ENCODE measurements at places on chromosomes 4 and X. TPM values are rescaled to one million over a fixed set of nuclear protein-coding genes. Genes with fewer than 3 reads are reported as not detected.

- no peak overlapping the region for H3K27ac ChIP-seq
- H3K36me3 ChIP-seq = no peaks in the 10 kb centered on the region
- H3K4me3 ChIP-seq = no peak overlapping the region
- DNase-seq = no peak
These were observed 111.9 kb downstream of the STOX2 start for GRCh38 chr4:184016759-184017668.

GRCh38 chr4:48645225-48645794 is 134.8 kb downstream of the FRYL start:
- no peaks in the 10 kb centered on the region for H3K4me1 ChIP-seq
- H3K27me3 ChIP-seq = no peaks in the 10 kb centered on the region
- no peak for DNase-seq
- H3K27ac ChIP-seq = no peak overlapping the region
- no peaks in the 10 kb centered on the region for H3K36me3 ChIP-seq
- no peak overlapping the region for H3K4me3 ChIP-seq

Gene PSAPL1
- 14.3 TPM for total RNA-seq

- DNase-seq = no peak
- H3K36me3 ChIP-seq = no peaks in the 10 kb centered on the region
- H3K27ac ChIP-seq = no peak overlapping the region
- H3K4me1 ChIP-seq = 0 out of 2 replicates have a peak, but pooled peaks cover 4% of the 10 kb centered on the region
- H3K27me3 ChIP-seq = no peaks in the 10 kb centered on the region
These were observed 127.3 kb downstream of the NEK1 start for GRCh38 chr4:169485086-169485485.

DNA sequence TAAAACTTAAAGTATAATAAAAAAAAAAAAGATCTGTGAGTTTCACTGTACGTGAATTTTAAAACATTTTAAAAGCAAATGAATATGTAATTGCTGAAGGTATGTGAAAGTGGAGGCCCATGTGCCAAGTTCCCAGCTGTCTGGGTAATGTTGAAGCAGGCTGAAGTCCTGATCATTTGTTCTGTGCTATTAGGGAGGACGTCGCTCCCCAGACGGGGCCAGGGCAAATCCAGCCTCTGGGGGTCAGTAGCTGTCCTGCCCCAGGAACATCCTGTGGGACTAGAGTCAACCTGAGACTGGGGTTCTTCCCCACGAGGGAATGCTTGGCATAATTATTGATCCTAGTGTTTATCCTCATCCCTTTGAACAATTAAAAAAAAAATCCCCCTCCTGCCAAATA is 48.8 kb downstream of the PDE5A start:
- H3K4me3 ChIP-seq = no peak overlapping the region
- no peaks in the 10 kb centered on the region for H3K36me3 ChIP-seq
- no peak overlapping the region for H3K27ac ChIP-seq

Gene SERTM2
- total RNA-seq = 1.1 TPM

GRCh38 chrX:96791559-96791958 is 92.1 kb upstream of the RPA4 start:
- no peak overlapping the region for H3K27ac ChIP-seq
- no peaks in the 10 kb centered on the region for H3K27me3 ChIP-seq
- no peak overlapping the region for H3K4me3 ChIP-seq
- no peaks in the 10 kb centered on the region for H3K4me1 ChIP-seq

DNA sequence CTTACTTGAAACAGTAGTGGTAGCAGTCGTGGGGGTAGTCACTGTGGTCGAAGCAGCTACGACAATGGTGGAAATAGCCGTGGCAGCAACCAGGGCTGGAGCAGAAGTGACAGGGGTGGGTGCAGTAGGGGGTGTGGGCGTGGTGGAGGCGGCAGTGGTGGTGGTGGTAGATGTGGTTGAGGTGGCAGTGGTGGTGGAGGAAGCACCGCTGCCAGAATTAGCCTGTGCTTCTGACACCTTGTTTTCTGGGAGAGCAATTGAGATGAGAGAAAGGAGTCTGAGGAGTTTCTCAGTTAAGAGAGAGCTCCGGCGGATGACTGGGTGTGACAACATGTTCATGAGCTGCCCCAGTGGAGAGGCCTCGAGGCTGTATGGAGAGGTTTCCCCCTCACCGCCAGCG is 113.5 kb upstream of the HSD17B10 start:
- H3K36me3 ChIP-seq = no peaks in the 10 kb centered on the region
- no peak for DNase-seq
- no peaks in the 10 kb centered on the region for H3K27me3 ChIP-seq
- H3K4me3 ChIP-seq = no peak overlapping the region

DNA sequence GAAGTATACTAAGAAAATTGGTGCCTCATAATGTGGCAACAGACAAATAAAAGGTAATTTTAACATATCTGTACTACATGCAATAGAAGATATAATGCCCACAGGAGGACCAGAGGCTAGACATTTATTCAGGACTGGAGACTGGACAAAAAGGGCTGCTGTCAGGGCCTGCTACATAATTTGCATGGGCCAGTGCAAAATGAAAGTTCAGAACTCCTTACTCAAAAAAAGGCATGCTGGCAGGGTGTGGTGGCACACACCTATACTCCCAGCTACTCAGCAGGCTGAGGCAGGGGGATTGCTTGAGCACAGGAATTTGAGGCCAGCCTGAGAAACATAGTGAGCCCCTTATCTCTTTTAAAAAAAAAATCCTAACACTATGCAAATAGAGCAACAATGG is 12.4 kb upstream of the MAOA start:
- H3K27ac ChIP-seq = no peak overlapping the region
- no peaks in the 10 kb centered on the region for H3K36me3 ChIP-seq
- H3K27me3 ChIP-seq = no peaks in the 10 kb centered on the region

DNA sequence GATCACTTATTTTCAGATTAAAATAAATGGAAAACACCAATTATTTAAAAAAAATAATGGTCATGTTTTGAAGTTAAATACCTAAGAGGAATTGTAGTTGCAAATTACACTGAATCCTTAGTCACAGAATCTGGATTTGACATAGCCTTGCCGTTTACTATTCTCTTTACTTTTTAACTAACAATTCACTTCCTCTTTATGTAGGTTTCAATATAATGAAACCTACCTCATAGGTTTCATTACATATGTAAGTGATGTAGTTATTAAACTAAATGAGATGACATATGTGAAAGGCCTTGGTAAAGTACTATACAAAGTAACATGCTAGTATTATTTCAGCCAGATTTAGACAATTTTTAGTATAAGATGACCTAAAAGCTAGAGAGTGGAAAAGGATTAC is 6.5 kb downstream of the SPP1 start:
- DNase-seq = no peak
- H3K36me3 ChIP-seq = no peaks in the 10 kb centered on the region
- no peak overlapping the region for H3K4me3 ChIP-seq
- H3K27ac ChIP-seq = no peak overlapping the region
- H3K4me1 ChIP-seq = no peaks in the 10 kb centered on the region

- no peak for DNase-seq
- H3K4me1 ChIP-seq = no peaks in the 10 kb centered on the region
- no peaks in the 10 kb centered on the region for H3K27me3 ChIP-seq
- H3K36me3 ChIP-seq = no peaks in the 10 kb centered on the region
- H3K4me3 ChIP-seq = peak overlapping the region; percentile 63
- peak overlapping the region; percentile 59 for H3K27ac ChIP-seq
These were observed 393 bp downstream of the SH3KBP1 start for GRCh38 chrX:19886883-19887531.

Gene PLK4
- 31.1 TPM for total RNA-seq

Gene INTU
- total RNA-seq = 3.0 TPM

GRCh38 chr4:8307121-8307520 is 37.6 kb downstream of the HTRA3 start:
- no peak overlapping the region for H3K27ac ChIP-seq
- no peak overlapping the region for H3K4me3 ChIP-seq
- peaks cover 5% of the 10 kb centered on the region for H3K4me1 ChIP-seq

DNA sequence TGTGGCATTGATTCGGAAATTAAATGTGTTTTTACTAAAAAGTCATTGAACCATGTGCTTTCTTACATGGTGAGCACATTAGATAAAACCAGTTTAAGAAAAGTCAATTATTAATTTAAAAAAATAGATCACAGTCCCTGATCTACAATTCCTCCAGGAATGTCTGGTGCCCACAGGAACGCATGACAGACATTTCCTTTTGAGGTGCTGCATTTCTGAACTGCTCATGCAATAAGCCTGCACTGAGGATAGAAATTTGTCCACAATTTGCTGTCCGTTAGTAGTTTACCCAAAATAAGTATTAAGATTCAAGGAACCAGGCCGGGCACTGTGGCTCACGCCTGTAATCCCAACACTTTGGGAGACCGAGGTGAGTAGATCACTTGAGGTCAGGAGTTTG is 8.2 kb upstream of the ADAMTS3 start:
- DNase-seq = no peak
- H3K4me1 ChIP-seq = no peaks in the 10 kb centered on the region
- H3K27me3 ChIP-seq = no peaks in the 10 kb centered on the region
- no peaks in the 10 kb centered on the region for H3K36me3 ChIP-seq
- H3K4me3 ChIP-seq = no peak overlapping the region

GRCh38 chr4:60452266-60452665 is 747.9 kb upstream of the ADGRL3 start:
- no peak overlapping the region for H3K4me3 ChIP-seq
- no peaks in the 10 kb centered on the region for H3K27me3 ChIP-seq
- H3K4me1 ChIP-seq = no peaks in the 10 kb centered on the region
- DNase-seq = no peak
- H3K36me3 ChIP-seq = no peaks in the 10 kb centered on the region

Gene TENM3
- total RNA-seq = 94.7 TPM

GRCh38 chrX:72100824-72101351 is 30.8 kb downstream of the RTL5 start:
- no peaks in the 10 kb centered on the region for H3K27me3 ChIP-seq
- no peak overlapping the region for H3K4me3 ChIP-seq
- DNase-seq = no peak
- H3K4me1 ChIP-seq = no peaks in the 10 kb centered on the region
- no peak overlapping the region for H3K27ac ChIP-seq

GRCh38 chr4:92111493-92111892 is 192.3 kb upstream of the GRID2 start:
- H3K4me3 ChIP-seq = no peak overlapping the region
- H3K27ac ChIP-seq = no peak overlapping the region
- no peak for DNase-seq
- no peaks in the 10 kb centered on the region for H3K36me3 ChIP-seq
- H3K27me3 ChIP-seq = no peaks in the 10 kb centered on the region

Gene PUDP
- 57.5 TPM for total RNA-seq

DNA sequence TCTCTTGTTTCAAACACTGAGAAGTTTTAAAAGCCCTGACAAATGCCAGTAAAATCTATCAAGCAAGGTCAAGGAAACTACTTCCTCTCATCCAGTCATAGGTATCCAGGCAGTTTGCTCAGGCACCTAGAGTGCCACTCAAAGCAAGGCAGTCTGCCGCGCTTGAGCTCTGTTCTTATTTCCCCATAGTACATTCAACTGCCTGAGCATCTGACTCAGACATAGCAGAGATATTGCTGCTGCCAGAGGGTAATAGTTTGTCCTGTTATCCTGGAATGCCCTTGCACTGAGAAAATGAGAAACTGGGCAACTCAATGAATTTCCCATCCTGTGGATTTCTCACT is 16.1 kb upstream of the ATP8A1 start:
- H3K4me3 ChIP-seq = no peak overlapping the region
- H3K27ac ChIP-seq = no peak overlapping the region
- no peak for DNase-seq
- no peaks in the 10 kb centered on the region for H3K4me1 ChIP-seq
- H3K36me3 ChIP-seq = no peaks in the 10 kb centered on the region

Gene GABRE
- total RNA-seq = 40.4 TPM

- no peak overlapping the region for H3K27ac ChIP-seq
- no peaks in the 10 kb centered on the region for H3K4me1 ChIP-seq
- H3K4me3 ChIP-seq = no peak overlapping the region
- DNase-seq = no peak
These were observed 96.1 kb downstream of the ARHGAP24 start for GRCh38 chr4:85571008-85571407.

DNA sequence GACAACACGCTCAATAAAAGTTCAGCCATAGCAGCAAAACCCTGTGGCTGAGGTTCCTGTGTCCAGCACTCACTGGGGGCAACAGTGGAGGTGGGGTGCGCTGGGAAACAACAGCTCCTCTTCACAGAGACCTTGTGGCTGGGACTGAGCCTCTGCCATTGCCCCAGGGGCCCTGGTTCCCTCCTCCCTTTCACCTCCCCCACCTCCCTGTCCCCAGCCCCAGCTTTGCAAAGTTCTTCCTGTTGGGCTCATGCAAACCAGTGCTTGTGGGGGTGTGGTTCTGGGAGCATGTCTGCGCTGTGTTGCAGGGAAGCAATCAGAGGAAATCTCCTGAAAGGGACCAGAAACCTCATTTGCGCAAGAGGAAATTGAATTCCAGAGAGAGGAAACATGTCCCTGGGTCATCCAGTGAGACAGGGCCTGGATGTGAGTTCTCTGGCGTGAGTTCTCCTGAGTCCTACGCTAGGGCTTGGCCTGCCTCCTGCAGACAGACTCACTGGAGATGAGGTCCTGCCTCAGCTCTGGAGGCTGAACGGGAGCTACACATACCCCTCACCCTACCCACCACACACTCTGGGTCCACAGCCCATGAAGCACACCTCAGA is 7.4 kb downstream of the FATE1 start:
- H3K4me1 ChIP-seq = no peaks in the 10 kb centered on the region
- no peak for DNase-seq
- no peaks in the 10 kb centered on the region for H3K27me3 ChIP-seq
- H3K36me3 ChIP-seq = no peaks in the 10 kb centered on the region
- no peak overlapping the region for H3K4me3 ChIP-seq

Gene KCNIP4
- total RNA-seq = not detected

Gene CSAG2
- total RNA-seq = not detected

GRCh38 chr4:105068516-105068915 is 78.2 kb upstream of the TET2 start:
- no peak overlapping the region for H3K27ac ChIP-seq
- no peaks in the 10 kb centered on the region for H3K36me3 ChIP-seq
- H3K27me3 ChIP-seq = no peaks in the 10 kb centered on the region

- H3K27me3 ChIP-seq = no peaks in the 10 kb centered on the region
- H3K36me3 ChIP-seq = no peaks in the 10 kb centered on the region
- H3K4me3 ChIP-seq = no peak overlapping the region
- H3K27ac ChIP-seq = no peak overlapping the region
These were observed 810.5 kb upstream of the ADGRL3 start for GRCh38 chr4:60389633-60390032.

- H3K4me1 ChIP-seq = no peaks in the 10 kb centered on the region
- H3K36me3 ChIP-seq = no peaks in the 10 kb centered on the region
- no peak overlapping the region for H3K4me3 ChIP-seq
- DNase-seq = no peak
- no peak overlapping the region for H3K27ac ChIP-seq
- H3K27me3 ChIP-seq = no peaks in the 10 kb centered on the region
These were observed 89.8 kb downstream of the EMCN start for GRCh38 chr4:100428051-100428450.

Gene F9
- total RNA-seq = not detected
